ENCODE measurements at places on chromosomes 2 and 18. TPM values are rescaled to one million over a fixed set of nuclear protein-coding genes. Genes with fewer than 3 reads are reported as not detected.

Gene HMSD
- 1.3 TPM for total RNA-seq

Gene PSME4
- total RNA-seq: 44.3 TPM

Gene CXCR1
- not detected for total RNA-seq

Gene FIGN
- 1.2 TPM for total RNA-seq

Gene SLC16A14
- total RNA-seq: 2.4 TPM

Gene GAL3ST2
- total RNA-seq: not detected

Gene COLEC11
- total RNA-seq: not detected

Gene TLX2
- total RNA-seq: not detected

Gene HRH4
- total RNA-seq: 0.07 TPM

Gene GPR75
- total RNA-seq: 0.78 TPM

Gene AGBL5
- total RNA-seq: 23.4 TPM

Gene RAD51AP2
- total RNA-seq: 0.14 TPM

Gene CROCC2
- total RNA-seq: not detected

Gene HOXD3
- total RNA-seq: not detected

Gene FBXO48
- 0.56 TPM for total RNA-seq

Gene POU3F3
- total RNA-seq: not detected

Gene PRPF40A
- 116 TPM for total RNA-seq

Gene LYPD6
- total RNA-seq: 0.56 TPM

Gene CEP76
- 9.2 TPM for total RNA-seq

Gene ALPG
- not detected for total RNA-seq

Gene VAMP8
- 150 TPM for total RNA-seq

Gene ST8SIA5
- total RNA-seq: not detected

Gene TMEM200C
- total RNA-seq: not detected

Gene WNT6
- not detected for total RNA-seq

Gene DOK6
- total RNA-seq: not detected

Gene GALR1
- not detected for total RNA-seq

Gene NPPC
- total RNA-seq: not detected

Gene GCG
- total RNA-seq: not detected

Gene HSPE1
- 241 TPM for total RNA-seq

Gene C2orf78
- total RNA-seq: not detected

Gene C2orf66
- total RNA-seq: 0.56 TPM

Gene ITM2C
- total RNA-seq: 13.5 TPM

Gene CD8B2
- total RNA-seq: not detected

Gene CCDC121
- 0.21 TPM for total RNA-seq

Gene CD8B
- not detected for total RNA-seq

Gene TTN
- not detected for total RNA-seq

Gene MAB21L4
- total RNA-seq: 20.7 TPM

Gene ATF2
- total RNA-seq: 15.3 TPM

Gene CFAP65
- not detected for total RNA-seq

Gene EFR3B
- total RNA-seq: 0.28 TPM

Gene TBR1
- not detected for total RNA-seq

Gene SH3RF3
- total RNA-seq: 1.1 TPM
